Ovary (tissue), 10 donors: ENCODE measurements at places on chromosomes 2 and 18. TPM values are rescaled to one million over a fixed set of nuclear protein-coding genes. Genes with fewer than 3 reads are reported as not detected.

The LHCGR gene
- 0.86 TPM for total RNA-seq

The NEU4 gene
- total RNA-seq: 7.2 TPM

The CCL20 gene
- total RNA-seq: 0.43 TPM

- H3K4me1 ChIP-seq: no peaks in the 10 kb centered on the region
- H3K36me3 ChIP-seq: no peaks in the 10 kb centered on the region
- DNase-seq: no peak
Observed at GRCh38 chr18:60064271-60064670, 164.5 kb downstream of the PMAIP1 start.

DNA sequence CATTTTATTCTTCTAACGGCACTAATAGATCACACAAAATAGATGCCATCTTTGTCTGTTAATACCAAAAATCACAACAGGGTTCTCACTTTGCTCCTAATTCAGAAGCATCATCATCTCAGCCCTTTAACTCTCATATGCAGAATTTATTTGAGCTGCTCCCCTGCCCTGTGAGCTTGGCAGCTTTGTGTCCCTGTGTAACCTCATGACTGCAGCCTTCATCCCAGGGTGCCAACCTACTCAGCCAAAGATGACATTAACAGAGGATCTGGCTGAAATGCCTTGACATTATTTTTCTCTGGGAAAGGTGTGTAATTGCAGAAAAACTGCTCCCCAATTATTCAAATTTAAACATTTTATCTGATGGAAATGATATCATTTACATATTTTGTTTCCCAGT lies 319.4 kb downstream of the NRXN1 start:
- H3K27me3 ChIP-seq: no peaks in the 10 kb centered on the region
- no peaks in the 10 kb centered on the region for H3K36me3 ChIP-seq
- no peak for DNase-seq
- no peaks in the 10 kb centered on the region for H3K4me1 ChIP-seq

DNA sequence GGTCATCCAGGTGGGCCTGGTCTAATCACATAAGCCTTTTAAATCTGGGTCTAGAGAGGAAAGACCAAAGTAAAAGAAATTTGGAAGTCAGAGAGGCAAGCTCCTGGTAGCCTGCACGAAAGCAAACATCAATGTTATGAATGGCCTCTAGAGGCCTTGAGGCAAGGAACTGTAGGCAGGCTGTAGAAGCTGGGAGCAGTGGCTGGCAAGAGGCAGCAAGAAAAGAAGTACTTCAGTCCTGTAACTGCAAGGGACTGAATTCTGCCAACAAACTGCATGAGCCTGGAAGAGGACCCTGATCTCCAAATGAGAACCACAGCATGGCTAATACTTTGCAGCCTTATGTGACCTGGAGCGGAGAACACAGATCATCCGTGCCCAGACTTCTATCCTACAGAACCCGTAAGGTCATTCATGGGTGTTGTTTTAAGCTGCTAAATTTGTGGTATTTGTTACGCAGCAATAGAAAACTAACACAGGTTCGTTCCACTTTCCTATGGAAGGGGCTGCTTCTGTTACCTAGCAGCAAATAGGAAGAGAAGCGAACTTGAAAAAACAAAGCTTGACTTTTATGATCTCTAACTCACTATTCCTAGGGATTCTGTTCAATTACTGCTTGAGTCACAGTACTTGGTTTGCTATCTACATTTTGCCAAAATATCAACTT lies 1.2 kb downstream of the IMMT start:
- H3K4me3 ChIP-seq: peak overlapping the region; percentile 99
- H3K36me3 ChIP-seq: no peaks in the 10 kb centered on the region

DNA sequence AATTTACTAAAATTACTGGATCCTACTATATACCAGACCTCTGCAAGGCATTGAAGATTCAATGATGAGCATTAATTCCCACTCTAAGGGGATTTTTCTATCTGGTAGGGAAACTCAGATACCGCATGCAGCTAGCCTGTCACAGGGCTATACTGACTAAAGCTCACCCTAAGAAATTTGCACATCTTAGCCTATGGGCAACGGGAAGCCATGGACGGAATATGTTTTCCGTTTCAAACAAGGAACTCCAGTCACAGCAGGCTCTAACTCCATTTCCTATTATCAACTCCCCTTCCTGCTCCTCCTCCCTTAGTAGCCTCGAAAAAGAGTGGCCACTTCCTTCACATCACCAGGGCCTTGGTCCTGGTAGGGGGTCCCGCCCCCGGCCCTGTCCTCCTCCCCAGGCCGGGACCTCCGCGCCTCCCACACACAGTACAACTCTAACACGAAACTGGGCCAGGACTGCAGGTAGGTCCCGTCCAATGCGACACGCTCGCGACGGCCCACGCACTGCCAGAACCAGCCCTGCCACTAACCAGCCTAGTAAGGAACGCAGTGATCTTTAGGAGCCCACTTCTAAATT lies 659 bp upstream of the COX5B start:
- H3K27me3 ChIP-seq: no peaks in the 10 kb centered on the region
- no peak for DNase-seq
- H3K27ac ChIP-seq: peak overlapping the region; percentile 84
- H3K36me3 ChIP-seq: no peaks in the 10 kb centered on the region
- peaks cover 5% of the 10 kb centered on the region for H3K4me1 ChIP-seq
- peak overlapping the region; percentile 76 for H3K4me3 ChIP-seq

DNA sequence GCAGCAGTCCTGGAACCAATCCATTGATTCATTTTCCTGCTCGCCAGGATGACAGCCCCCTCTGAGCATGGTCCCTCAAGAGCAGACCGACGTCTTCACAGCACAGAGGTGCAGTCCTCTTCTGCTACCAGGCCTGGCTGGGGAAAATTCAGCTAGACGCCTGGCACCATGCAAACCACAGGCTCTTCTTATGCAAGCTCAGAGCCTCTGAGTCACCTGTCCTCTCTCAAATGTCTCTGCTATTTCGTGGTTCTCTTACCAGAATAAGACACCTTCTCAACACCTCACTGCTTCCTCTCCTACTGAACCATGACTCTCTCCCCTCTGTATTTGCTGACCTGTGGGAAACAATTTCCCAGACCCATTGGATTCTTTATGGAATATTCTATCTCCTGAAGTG lies 79.8 kb upstream of the CYRIA start:
- H3K27me3 ChIP-seq: no peaks in the 10 kb centered on the region
- H3K4me3 ChIP-seq: no peak overlapping the region
- no peak overlapping the region for H3K27ac ChIP-seq
- no peaks in the 10 kb centered on the region for H3K36me3 ChIP-seq
- no peak for DNase-seq

DNA sequence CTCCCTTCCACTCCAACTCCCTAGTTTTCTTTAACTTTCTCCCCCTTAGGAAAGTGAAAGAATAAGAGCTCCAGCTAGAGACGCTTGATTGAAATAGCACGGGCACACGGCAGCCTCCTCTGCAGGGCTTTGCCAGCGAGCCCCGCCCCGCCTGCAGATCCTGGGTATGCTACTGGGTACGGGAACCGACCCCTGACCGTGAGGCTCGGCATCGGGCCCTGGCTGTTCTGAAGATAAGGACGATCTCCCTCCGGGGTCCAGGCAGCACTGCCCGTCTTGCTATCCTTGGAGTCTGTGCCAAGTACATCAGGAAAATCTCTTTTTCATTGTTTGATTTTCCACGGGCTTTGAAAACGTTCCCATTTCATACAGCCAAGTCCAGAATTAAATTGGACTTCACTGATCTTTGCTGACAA lies 284.5 kb downstream of the MTX2 start:
- DNase-seq: peak; percentile 72
- no peaks in the 10 kb centered on the region for H3K27me3 ChIP-seq
- H3K36me3 ChIP-seq: no peaks in the 10 kb centered on the region
- H3K4me1 ChIP-seq: peaks cover 5% of the 10 kb centered on the region
- peak overlapping the region; percentile 72 for H3K27ac ChIP-seq

DNA sequence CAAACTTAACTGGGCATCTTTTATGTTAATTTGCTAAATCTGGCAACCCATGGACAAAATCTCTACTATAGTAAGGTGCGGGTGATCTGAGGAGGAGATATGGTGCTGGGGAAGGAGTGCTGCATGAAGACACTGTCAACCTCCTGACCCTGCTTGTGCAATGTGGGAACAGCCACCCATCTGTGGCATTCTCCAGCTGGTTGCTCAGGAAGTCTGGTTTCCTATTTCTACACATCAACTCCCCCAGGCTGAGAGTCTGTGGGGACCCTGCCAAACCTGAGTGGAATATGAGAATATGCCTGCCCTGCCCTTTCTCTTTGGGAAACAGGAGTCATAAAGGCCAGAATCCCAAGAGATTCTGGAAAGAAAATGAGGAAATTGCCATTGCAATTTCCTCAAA lies 60.1 kb upstream of the PAX3 start:
- no peaks in the 10 kb centered on the region for H3K27me3 ChIP-seq
- no peaks in the 10 kb centered on the region for H3K4me1 ChIP-seq
- DNase-seq: no peak
- no peak overlapping the region for H3K27ac ChIP-seq
- no peak overlapping the region for H3K4me3 ChIP-seq
- H3K36me3 ChIP-seq: no peaks in the 10 kb centered on the region

DNA sequence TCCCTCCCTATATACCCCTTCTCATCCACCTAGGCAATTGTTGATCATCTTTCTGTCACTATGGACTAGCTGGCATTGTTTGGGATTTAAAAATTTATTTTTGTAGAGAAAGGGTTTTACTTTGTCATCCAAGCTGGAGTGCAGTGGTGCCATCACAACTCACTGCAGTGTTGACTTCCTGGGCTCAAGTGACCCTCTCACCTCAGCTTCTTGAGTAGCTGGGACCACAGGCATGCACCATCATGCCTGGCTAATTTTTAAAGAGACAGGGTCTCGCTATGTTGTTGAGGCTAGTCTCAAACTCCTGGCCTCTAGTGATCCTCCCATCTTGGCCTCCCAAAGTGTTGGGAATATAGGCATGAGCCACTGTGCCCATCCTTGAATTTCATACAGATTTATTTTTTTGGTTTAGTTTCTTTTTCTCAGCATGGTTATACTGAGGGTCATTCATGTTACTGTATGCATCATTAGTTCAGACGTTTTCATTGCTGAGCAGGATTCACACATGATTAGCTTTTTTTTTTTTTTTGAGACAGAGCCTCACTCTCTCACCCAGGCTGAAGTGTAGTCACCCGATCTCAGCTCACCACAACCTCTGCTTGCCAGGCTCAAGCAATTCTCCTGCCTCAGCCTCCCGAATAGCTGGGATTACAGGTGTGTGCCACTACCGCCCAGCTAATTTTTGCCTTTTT lies 8.6 kb upstream of the PCARE start:
- no peak overlapping the region for H3K4me3 ChIP-seq
- H3K27me3 ChIP-seq: no peaks in the 10 kb centered on the region
- H3K27ac ChIP-seq: no peak overlapping the region

- DNase-seq: no peak
- H3K4me1 ChIP-seq: no peaks in the 10 kb centered on the region
- H3K27me3 ChIP-seq: no peaks in the 10 kb centered on the region
- H3K36me3 ChIP-seq: no peaks in the 10 kb centered on the region
- H3K27ac ChIP-seq: no peak overlapping the region
Observed at GRCh38 chr2:196372811-196373664, 201.7 kb upstream of the STK17B start.

- no peak overlapping the region for H3K27ac ChIP-seq
- no peak for DNase-seq
- H3K4me3 ChIP-seq: no peak overlapping the region
- no peaks in the 10 kb centered on the region for H3K27me3 ChIP-seq
- H3K36me3 ChIP-seq: no peaks in the 10 kb centered on the region
- H3K4me1 ChIP-seq: no peaks in the 10 kb centered on the region
Observed at GRCh38 chr2:71784734-71785511, 331.6 kb downstream of the DYSF start.

GRCh38 chr2:95260028-95261023 lies 13.9 kb upstream of the PROM2 start:
- H3K27ac ChIP-seq: no peak overlapping the region
- H3K4me1 ChIP-seq: no peaks in the 10 kb centered on the region
- H3K4me3 ChIP-seq: no peak overlapping the region
- DNase-seq: no peak
- H3K36me3 ChIP-seq: no peaks in the 10 kb centered on the region
- no peaks in the 10 kb centered on the region for H3K27me3 ChIP-seq
